ENCODE measurements at places on chromosomes 5 and 9.

GRCh38 chr5:181173420-181174342 lies 26.3 kb downstream of the OR2V2 start:
- DNase-seq: peak; percentile 88

DNA sequence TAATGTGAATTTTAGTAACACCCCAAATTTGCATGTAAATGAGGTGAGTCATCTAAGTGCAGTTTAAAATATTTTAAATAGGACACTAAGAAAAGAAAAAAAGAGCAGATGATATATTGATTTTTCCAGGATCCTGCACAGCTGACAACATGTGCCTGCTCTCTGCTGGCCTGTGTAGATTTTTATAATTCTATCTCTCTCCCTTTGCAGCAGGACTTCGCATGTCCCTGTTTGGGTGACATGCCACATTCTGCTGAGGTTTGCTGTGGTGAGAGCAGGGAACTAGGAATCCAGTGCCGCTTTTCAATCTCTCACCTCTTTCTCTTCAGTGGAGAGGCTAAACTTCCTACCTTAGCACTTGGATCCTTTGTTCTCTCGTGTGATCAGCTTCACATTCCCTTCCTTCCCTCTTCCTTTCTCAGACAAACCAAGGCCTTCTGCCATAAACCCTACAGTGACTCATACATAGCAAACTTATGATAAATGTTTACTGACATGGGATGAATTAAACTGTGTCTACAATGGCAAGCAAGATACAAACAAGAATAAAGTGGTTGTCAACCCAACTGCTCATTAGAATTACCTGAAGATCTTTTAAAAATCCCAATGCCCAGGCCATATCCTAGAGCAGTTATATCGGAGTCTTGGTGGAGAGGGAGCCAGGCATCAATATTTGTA lies 198.8 kb upstream of the EFNA5 start:
- DNase-seq: no peak

DNA sequence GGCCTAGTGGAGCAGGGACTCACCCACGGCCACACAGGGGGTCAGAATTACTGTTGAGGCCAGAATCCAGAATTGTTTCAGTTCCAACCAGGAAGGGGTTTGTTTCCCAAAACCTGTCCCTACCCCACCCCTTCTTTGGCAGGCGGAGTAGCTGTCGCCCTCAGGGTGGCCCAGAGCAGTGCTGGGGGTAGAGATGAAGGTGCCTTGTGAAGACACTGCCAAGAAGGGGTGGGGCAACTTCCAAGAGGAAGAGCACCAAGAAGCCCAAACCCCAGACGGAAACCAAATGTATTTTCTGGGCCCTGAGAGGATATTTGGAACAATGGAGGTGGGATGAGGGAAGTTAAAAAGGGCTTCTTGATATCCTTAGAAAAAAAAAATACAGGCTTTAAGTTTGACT lies 11.4 kb upstream of the NDST1 start:
- DNase-seq: no peak

DNA sequence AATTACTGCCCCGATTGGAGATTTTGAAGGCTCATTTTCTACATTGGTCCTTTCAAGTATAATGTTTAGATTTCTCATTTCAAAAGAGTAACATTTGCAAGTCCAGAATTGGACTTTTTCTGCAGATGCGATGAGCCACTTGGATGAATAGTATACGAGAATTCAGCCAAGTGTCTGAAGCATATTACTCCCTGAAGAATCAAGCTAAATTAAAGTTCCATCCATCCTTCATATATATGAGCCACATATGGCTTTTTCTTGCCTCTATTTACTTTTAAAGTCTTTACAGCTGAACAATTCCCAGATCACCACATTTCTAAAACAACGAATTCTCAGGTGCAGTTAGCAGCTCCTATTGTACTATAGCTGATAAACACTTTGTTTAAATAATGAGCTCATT lies 288.7 kb downstream of the CEMIP2 start:
- no peak for DNase-seq

GRCh38 chr5:137794863-137795262 lies 40.7 kb upstream of the HNRNPA0 start:
- DNase-seq: no peak

DNA sequence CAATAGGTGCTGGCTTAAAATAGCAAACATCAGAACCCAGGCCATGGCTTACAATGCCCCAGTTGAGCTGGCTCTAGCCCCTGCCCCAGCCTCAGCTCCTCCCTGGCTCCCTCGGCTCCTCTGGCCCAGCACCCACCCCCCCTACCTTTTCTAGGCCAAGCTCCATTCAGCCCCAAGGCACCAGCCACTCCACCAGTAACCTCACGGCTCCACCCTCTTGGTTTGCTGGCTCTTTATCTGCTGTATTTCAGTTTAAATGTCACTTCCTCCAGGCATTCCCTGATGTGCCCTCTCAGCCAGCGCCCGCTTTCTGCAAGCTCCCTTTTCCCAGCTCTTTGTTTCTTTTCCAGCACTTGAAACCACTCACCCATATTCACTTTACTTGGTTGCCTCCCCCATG lies 10.6 kb downstream of the C1QTNF2 start:
- no peak for DNase-seq

GRCh38 chr5:10330511-10331230 lies 22.8 kb upstream of the MARCHF6 start:
- DNase-seq: no peak

GRCh38 chr5:116799401-116799800 lies 224.8 kb upstream of the SEMA6A start:
- no peak for DNase-seq

DNA sequence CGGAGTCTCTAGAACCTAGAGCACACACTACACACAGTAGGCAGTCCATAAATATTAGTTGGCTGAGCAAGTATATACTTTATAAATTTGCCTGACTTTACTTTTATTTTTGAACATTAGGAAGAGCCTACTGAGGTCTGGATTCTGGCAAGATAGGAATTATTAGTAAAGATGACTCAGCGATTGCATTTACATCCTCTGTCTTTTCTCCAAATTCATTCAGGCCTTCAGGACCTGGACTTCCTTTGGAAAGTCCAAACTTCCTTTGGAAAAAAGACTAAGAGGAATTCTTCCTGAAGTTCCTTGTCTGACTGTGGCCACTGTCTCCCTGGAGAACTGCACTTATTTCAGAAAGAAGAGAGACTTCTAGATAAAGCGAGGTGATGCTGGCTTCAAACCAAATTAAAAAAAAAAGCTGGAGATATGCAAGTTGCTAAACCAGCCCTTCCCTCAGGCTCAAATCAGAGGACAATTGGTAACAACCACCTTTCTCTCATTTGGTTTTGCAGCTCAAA lies 251.3 kb downstream of the GAS1 start:
- no peak for DNase-seq

DNA sequence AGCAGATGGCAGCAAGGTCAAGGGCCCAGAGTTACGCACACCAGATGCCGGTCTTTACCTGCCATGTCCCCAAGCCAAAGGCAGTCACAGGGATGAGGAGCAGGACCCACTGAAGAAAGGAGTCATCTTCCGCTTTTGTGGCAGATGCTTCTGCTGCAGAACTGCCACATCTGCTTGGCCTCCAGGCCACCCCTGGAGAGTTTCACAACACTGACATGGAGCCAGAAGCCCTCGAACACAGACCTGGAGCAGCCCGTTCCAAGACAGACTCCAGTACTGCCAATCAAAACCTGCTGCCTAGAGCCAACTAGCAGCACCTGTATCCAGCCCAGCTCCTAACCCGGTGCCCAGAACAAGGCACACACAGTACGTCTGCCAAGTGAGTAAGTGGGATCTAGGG lies 1.5 kb downstream of the SURF1 start:
- no peak for DNase-seq

- no peak for DNase-seq
These were observed 584.6 kb upstream of the CDH18 start for GRCh38 chr5:20572614-20573013.

GRCh38 chr9:128636024-128636390 lies 20.6 kb downstream of the DYNC2I2 start:
- DNase-seq: no peak
